ENCODE measurements at places on chromosomes 7 and 10.

- DNase-seq, result no peak
These were observed 92.4 kb upstream of the KLF6 start for GRCh38 chr10:3877211-3878000.

DNA sequence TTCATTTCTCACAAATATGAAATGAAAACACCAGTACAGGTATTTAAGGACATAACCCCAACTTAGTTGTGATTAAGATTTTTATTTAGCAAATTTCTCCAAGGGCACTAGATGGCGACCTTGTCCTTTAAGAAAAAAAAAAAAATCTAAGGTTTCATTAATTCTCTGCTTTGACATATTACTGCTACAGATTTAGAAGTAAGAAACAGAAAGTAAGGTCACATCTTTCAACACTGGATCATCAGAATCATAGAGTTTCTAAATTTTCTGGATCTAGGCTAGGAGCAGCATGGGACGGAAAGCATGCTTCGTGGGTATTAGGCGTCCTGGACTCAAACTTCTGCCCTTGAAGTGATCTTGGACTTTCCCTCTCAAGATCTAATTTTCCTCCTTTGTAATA is 85.5 kb upstream of the PRKG1 start:
- peak; percentile 10 for DNase-seq

DNA sequence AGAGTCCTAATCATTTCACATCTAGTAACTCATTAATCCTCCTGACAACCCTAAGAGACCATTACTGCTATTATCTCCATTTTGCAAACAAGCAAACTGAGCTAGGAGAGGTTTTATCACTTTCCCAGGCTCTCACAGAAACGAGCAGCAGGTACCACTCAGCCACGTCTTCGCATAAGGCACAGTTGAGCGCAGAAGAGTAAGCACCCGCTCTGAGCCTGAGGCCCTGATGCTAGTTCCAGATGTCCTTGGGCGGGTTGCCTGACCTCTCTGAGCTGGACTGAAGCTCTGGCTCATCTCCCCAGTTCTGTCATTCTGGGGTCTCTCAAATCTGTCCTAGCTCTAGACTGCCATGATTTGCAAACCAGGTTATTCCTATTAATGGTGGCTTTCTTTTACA is 72.6 kb upstream of the FRMD4A start:
- no peak for DNase-seq

GRCh38 chr7:102273749-102274712 is 12.6 kb upstream of the SH2B2 start:
- DNase-seq, result peak; percentile 78

GRCh38 chr7:46772776-46773175 is 809.1 kb downstream of the TNS3 start:
- DNase-seq, result no peak

GRCh38 chr10:99520040-99520846 is 12.5 kb upstream of the NKX2-3 start:
- DNase-seq, result peak; percentile 53

DNA sequence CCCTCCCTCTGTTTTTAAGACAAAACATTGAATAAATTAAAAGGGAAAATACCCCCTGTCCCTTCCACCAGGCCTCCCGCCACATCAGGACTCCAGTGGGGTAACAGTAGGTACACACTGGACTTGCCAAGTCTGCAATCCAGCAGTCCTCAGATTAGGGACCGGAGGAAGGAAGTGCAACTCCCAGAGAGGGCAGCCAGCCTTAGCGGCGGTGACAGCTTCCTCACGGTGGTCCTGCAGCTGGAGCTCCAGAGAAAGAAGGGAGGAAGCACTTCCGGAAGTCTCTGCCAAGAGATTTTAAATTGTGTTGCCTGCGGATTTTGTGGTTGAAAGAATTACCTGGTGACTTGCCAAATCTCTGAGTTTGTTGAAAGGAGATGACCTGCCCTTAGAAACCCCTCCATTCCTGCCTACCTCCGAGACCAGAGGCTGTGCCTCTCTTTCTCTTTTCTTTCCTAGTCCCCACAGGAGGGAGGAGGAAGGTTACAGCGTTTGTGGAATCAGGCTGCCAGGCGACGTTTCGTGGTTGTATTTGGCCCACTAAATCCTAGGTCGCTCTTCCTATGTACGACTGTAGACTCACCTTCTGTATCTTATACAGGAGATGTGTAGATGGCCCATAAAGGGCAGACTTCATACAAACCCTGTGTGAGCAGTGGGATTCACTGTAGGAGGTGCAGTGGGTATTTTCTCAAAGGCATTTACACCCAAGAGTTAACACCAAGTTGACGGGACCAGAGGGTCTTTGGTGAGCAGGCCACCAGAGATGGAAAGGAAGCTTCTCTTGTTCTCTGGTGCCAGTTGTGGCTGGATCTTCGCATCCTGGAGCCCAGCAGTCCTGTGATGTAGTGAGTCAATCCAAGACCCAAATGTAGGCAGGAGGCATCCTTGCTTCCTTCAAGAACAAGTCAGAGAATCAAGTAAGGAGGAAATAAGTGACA is 77.9 kb downstream of the INSIG1 start:
- no peak for DNase-seq

- no peak for DNase-seq
These were observed 6.2 kb downstream of the CCDC6 start for GRCh38 chr10:59900048-59900727.

GRCh38 chr10:79328737-79329504 is 18.3 kb upstream of the PPIF start:
- no peak for DNase-seq

GRCh38 chr10:17643339-17643754 is 604 bp upstream of the STAM start:
- peak; percentile 51 for DNase-seq

- DNase-seq, result no peak
These were observed 192.2 kb downstream of the NXPH1 start for GRCh38 chr7:8625612-8626011.

DNA sequence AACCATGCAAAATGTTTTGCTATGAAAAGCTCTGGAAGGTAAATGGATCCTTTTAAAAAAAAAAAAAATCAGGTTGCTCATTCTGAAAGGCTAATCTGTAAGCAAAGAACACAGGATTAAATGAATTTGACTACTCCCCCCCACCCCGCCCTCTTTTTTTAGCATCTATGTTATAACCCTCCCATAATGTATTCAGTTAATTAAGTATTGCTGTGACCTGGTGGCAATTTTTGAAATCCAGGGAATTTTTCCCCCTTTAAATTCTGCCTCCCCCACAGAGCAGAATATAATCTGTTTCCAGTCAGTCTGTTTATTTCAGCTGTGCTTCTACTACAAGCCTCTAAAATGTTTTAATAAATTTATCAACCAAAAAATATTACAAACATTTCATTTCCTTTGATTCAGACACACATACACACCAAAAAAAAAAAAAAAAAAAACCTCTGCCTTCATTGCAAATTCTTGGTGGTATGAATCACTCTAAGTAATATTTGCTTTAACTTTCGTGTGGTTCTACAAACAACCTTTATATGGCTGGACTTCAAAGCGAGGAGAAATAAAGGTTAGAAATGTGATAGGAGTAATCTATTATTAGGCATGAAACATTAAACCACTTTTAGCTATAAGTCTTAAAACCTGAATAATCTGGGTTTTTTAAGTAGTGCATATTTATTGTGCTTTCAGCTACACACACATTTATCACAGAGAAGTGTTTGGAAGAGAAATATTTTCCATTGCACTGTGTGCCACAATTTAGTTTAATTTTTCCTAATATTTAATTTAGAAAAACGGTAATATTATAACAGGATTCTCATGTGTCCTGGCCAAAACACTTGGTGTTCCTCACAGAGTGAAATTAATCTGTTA is 64.4 kb upstream of the ARID5B start:
- DNase-seq, result no peak

- DNase-seq, result no peak
These were observed 29.6 kb downstream of the PCBD1 start for GRCh38 chr10:70858759-70859158.

- no peak for DNase-seq
These were observed 21.5 kb downstream of the AKR1C8 start for GRCh38 chr10:5163487-5163886.

GRCh38 chr7:12815426-12815825 is 128.0 kb downstream of the ARL4A start:
- no peak for DNase-seq

- DNase-seq, result no peak
These were observed 256.0 kb upstream of the TCERG1L start for GRCh38 chr10:131567279-131568162.

- DNase-seq, result no peak
These were observed 19.5 kb downstream of the PRF1 start for GRCh38 chr10:70582793-70583668.

DNA sequence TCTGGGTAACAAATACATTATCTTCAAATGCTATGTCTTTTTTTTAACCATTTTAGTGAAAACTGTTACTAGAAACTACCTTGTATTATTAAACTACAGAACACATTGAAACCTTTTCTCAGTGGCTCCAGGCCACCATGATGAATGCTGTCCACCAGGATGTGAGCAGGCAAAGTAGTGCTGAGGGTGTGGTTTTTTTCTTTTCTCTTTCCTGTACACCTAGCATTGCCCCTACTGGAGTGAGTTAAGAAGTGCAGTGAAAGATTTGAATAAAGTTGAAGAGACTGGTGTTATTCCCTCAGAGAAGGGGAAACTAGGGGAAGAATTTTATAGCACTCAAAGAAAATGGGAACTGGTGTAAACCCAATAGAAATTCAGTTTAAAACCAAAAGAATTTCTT is 120.0 kb upstream of the SAMD8 start:
- peak; percentile 49 for DNase-seq

All from HuH-7 (cell line).